ENCODE measurements at places on chromosomes 3 and 15.

DNA sequence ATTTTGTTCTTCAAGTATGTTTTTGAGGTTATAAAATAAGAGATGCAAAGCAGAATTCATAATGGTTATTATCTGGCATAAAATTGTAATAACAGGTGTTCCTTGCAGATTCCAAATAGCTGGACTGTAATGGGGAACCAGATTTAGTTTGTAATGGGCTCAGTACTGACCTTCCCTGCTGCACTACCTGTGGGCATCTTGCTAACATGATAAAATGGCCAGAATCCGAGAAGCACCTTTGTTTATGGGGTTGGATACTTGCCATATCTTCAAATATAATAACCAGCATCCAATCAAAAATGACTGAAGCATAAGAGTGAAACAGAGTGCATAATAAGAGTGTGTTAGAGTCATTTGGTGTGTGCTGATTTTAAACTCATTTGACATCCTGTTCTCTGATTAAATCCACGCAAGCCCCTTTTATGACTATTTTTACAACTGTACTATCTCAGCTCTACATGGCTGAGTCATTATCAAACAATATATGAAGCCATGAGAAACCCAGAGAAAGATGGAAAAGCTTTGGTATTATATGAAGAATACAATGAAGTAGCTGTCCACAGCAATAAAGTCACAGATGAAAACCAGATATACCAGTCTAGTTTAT, 292.4 kb downstream of the CNTN4 start:
- no peak for DNase-seq

DNA sequence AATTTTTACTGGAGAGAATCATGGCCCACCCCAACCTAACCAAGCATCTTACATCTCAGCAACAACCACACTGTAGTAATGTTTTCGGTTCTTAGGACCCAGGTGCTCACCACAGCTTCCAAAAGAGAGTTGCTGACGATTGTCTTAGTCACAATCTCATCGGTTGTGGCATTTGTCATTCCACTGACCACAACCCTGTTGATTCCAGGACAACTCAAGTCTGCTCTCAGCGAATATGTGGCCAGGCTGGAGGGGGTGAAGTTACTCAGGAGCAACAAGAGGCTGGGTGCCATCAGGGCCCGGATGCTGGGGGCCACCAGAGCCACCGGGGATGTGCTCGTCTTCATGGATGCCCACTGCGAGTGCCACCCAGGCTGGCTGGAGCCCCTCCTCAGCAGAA, 25.9 kb downstream of the GALNT15 start:
- no peak for DNase-seq

GRCh38 chr3:101835676-101836075, 13.6 kb upstream of the NFKBIZ start:
- DNase-seq: no peak

GRCh38 chr3:102394517-102394916, 40.3 kb upstream of the ZPLD1 start:
- DNase-seq: no peak

DNA sequence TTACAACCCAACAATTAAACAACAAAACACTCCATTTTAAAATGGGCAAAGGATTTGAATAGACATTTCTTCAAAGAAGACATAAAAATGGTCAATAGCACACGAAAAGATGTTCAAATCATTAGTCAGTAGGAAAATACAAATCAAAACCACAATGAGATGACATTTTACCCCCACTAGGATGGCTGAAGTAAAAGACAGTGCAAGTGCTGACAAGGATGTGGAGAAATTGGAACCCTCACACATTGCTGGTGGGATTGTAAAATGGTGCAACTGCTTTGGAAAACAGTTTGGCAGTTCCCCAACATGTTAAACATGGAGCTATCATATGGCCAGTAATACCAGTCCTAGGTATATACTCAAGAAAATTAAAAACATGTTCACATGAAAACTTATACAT, 11.6 kb downstream of the GALNT15 start:
- no peak for DNase-seq

Measured in stimulated activated CD8-positive, alpha-beta memory T cell treated with anti-CD3 and anti-CD28 coated beads, Interleukin-4, amount 100 ng/mL, for 4 hours (primary cell).